ENCODE measurements at places on chromosomes 12 and 14.

- DNase-seq, result no peak
Observed at GRCh38 chr12:75042125-75042524, 167.5 kb downstream of the KCNC2 start.

- DNase-seq, result no peak
Observed at GRCh38 chr12:123034022-123034541, 53.6 kb downstream of the ARL6IP4 start.

DNA sequence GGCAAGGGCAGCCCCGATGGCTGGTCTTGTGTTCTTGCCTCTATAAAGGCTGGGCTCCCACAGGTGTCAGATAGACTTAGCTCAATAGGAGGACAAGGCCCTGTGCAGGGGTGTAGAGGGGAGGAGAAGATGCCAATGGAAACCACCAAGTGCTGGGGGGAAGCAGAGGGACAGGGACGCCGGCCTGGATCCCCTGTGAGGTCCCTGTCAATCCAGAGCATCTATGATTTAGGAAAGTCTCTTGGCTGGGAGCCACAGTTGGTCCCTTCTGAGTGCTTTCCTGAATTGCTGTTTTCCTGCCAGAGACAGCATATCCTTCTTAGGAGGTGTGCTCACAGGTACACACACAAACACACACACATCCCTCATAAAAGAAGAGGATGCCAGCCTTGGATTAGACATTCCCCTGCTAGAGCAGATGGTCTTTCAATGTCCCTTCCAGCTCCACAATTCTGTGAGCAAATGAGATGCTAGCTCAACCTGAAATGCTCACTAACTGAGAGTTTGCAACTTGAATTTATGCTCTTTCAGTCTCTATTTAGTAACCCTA lies 62.7 kb downstream of the TTC7B start:
- no peak for DNase-seq

DNA sequence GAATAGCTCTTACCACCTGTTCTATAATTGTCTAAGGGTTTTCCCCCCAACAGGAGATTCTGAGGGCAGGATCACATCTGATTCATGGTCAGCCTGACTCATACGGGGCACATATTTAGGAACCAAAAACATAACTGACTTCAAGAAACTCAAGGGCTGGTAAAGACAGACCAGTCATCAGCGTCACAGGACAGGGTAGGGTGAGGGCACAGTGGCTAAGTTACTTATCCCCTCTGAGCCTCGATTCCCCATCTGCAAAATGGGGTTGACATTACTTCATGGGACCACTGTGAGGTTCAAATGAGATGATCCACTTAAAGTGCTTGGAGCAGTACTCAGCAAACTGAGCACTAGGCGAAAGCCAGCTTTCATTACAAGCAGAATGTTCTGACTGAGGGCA lies 606 bp downstream of the CINP start:
- peak; percentile 28 for DNase-seq

DNA sequence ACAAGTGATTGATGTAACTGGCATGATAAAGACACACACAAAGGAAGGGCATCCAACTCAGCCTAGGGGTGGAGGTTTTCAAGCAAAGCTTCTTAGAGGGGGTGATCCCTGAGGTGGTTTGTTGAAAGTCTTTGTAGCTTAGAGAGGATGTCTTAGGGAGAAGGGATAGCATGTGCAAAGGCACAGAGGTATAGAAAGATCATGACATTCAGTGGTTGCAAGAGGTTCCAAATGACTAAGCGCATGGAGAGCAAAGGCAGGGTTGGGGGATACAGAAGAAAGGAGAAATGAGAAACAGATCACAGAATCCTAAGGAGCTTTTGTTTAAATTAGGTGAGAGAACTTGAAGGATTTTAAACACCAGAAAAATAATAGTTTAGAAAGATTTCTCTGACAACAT lies 5.2 kb upstream of the CCT2 start:
- no peak for DNase-seq

DNA sequence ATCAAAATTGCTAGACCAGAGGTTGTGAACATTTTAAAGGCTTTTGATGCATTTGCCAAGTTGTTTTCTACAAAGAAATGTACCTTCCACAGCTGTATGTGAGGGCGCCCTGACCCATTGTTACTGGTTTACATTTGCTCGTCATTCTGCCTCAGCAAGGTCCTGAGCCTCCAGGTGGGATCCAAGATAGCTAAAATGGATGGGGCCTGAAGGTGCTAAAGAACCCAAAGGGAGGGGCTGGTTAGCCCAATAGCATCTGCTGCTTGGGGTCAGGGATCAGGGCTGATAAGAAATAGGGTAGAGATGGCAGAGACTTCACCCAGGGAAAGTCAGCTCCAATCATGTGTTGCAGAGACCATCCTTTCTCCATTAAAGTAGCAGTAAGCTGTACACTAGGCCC lies 43.1 kb downstream of the GALNT16 start:
- no peak for DNase-seq

GRCh38 chr12:5201554-5202218 lies 158.0 kb downstream of the KCNA5 start:
- peak; percentile 89 for DNase-seq

DNA sequence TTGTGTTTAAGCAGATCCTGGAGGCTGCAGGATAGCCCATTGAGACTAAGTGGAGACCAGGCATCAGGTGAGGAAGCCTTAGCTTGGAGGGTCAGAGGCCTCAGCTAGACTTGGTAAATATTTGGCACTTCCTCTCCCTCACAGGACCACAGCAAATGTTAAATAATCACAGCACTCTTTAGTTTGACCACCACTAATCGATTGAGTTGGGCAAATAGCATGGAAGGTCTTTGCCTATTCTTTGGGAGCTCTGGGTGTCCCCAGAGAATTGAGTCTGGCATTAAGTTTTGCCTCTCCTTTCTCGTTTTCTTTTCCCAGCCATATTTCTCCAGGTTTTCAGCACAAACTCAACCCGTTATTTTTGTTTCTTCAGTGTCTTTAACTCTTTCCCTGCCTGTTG lies 61.4 kb downstream of the ETV6 start:
- no peak for DNase-seq

- DNase-seq, result no peak
Observed at GRCh38 chr14:69531135-69531534, 43.5 kb downstream of the CCDC177 start.

GRCh38 chr14:62443796-62444195 lies 601.5 kb downstream of the KCNH5 start:
- peak; percentile 85 for DNase-seq

DNA sequence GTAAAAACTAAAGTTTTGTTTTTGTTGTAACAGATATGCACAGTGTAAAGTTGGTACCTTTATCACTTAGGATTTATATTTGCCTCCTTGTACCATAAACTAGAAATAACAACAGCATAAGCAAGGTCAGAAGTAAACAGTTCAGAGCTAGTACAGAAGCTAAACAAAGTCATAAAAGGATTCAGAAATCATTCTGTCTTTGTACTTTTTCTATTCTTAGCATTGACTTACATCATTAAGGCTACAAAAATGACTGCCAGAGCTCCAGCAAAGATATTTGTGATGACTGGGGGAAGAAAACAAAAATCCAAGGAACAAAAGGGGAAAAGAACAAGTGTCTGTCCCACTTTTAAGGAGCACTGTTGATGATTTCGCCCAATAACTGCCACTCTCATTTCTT lies 347.2 kb downstream of the CCDC91 start:
- DNase-seq, result no peak

- no peak for DNase-seq
Observed at GRCh38 chr14:67389811-67390534, 22.0 kb downstream of the PLEK2 start.

DNA sequence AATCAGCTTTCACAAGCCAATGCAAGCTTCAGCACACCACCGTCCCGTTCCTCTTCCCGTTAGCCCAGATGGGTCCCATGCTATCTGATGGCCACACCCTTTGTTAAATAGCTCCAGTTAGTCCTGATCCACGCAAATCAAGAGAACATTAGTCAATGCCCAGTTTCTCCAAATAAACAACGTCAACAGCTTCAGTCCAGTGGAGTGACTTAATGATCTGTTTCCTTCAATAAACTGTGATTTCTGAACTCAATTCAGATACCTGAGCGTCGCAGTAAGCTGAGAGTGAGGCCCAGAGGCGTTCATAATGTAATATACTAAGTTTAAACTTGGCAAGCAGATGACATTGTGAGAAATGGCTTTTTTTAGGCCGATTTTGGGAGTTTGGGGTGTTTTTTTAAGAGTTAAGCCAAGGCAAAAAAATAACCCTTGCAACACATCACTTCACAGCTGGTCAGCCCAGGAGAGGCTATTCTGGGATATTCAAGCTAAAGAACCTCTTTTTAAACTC lies 112.3 kb downstream of the ZFP36L1 start:
- no peak for DNase-seq

DNA sequence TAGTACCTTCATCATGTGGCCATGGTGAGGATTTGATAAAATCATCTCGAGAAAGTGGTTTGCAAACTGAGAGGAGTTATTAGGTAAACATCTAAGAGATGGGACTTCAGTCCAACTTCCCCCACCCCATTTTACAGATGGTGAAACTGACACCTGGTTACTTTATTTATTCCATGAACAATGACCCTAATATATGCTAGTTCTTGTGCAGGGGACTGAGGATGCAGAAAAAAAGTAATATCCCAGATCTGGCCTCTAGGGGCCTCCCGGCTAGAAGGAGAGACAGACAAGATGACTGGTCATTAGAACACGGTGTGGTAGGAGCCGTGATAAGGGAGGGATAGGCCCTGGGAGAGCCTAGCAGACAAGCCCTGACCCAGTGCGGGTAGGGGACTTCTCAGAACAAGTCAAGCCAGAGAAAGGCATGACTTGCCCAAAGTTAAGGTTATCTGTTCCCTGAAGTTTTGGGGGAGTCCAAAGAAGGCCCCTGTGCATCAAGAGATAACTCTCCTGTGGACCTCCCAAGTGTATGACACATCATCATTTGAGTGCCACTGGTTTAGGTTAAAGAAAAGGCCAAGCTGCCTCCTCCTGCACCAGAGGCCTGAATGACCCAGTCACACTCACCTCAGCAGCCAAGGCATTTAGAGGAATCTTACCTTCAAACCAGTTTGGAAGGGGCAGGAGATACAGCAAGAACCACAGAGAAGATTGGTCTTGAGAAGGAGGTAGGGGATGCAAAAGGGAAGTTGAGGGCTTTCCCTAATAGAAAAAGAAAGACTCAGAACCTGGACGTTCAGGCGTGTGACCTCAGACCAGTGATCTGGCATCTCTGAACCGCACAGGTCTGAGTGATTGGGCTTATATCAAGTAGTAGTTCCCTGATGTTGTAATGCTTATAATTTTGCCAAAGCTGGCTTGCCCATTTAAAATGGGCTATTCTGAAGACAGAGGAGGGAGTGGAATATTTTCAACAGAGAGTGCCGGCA lies 1.6 kb downstream of the CMKLR1 start:
- DNase-seq, result peak; percentile 17

GRCh38 chr12:57236201-57236924 lies 6.9 kb downstream of the SHMT2 start:
- no peak for DNase-seq

- no peak for DNase-seq
Observed at GRCh38 chr14:92440345-92441003, 73.1 kb upstream of the RIN3 start.

- DNase-seq, result no peak
Observed at GRCh38 chr14:99549684-99550083, 54.3 kb downstream of the CCDC85C start.

- no peak for DNase-seq
Observed at GRCh38 chr14:72094844-72095582, 162.8 kb downstream of the RGS6 start.

GRCh38 chr12:113163030-113163360 lies 13.5 kb downstream of the CFAP73 start:
- no peak for DNase-seq

DNA sequence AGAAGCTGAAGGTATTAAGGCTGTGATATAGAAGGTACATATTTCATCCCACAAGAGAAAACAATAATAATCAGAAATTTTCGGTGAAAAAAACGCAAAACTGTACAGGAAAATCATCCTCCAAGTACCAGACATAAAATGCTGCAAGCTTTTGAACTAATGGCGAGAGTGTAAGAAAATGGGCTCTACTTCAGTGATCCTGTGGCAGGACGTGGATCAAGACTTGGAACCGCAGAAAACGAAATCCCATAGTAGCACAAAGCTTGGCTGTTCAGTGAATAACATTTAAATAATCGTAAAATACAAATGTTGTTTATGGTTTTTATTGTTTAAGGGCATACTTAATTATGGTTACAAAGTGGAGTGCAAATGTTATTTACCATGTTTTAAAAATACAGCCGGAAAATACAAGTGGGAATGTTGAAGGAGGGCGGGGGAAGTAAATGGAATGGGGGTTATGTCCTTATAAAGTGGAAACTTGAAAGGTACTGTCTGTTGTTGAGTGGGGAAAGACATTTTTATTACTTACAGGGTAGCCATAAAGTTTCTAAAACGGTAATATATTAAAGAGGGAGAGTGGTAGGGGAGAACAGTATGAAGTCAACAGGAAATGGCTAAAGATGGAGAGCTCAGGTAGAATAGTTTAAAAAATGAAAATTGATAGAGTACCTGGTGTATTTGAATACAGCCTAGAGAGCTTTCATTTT lies 1.1 kb downstream of the SMIM10L1 start:
- DNase-seq, result peak; percentile 11

- no peak for DNase-seq
Observed at GRCh38 chr12:12909228-12909994, 18.0 kb downstream of the GPRC5A start.

GRCh38 chr14:68792678-68792978 lies 239 bp downstream of the ZFP36L1 start:
- DNase-seq, result no peak

- DNase-seq, result no peak
Observed at GRCh38 chr12:45329702-45330101, 113.8 kb downstream of the ANO6 start.

DNA sequence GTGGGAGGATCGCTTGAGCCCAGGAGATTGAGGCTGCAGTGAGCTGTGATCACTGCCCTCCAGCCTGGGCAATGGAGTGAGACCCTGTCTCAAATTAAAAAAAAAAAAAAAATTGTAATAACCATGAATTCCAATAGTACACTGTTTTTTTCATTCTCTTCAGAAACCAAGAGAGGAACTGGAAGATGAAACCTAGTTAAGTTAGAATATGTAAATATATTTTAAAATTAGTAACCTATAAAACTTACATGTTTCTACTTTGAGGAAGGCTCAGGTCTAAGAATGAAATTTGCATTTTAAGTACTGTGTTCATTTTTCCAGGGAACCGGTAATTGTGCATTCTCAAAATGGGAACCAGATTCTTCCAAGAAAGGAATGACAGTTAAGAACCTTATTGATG lies 18.8 kb downstream of the KNTC1 start:
- no peak for DNase-seq

DNA sequence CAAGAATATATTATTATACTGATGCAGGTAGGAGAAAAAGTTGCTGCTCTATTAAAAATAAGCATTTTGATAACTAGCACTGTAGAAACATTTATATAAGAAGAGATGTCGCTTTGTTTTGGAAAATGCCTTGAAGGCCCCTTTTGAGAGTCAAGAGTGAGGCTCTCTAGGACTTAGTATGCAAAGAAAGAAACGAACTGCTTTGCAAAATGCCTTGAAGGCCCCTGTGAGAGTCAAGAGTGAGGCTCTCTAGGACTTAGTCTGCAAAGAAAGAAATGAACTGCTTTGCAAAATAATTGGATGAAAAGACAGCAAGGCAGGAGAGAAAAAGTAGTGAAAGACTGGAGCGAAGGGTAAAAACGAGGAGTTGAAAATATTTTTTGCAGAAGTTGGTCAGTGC lies 65.9 kb downstream of the AVPR1A start:
- no peak for DNase-seq

All from fibroblast of skin of right biceps (primary cell).